ENCODE measurements at places on chromosomes 16 and 17. TPM values are rescaled to one million over a fixed set of nuclear protein-coding genes. Genes with fewer than 3 reads are reported as not detected.

Gene AIPL1
- not detected for polyA plus RNA-seq

DNA sequence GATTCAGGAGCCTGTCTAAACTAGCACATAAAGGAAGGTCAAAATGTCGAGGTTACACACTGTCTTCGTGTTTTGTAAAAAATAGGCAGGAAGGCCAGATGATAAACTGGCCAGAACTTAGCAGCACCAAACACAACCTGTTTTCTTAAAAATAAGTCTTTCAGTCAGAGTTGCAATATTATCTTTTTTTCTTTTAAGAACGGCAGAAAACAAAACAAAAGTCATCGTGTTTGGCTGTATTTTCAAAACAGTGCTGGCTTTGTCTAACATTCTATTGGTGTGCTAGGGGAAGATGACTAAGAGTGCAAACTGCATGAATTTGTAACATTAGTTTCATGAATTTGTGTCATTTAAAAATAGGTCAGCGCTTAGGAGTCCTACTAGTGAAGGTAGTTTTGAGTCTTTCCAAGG is 5.3 kb downstream of the MAF start:
- peak; percentile 2 for DNase-seq

Gene HELZ
- polyA plus RNA-seq: 27.6 TPM

Gene ALDOC
- polyA plus RNA-seq: 177 TPM

DNA sequence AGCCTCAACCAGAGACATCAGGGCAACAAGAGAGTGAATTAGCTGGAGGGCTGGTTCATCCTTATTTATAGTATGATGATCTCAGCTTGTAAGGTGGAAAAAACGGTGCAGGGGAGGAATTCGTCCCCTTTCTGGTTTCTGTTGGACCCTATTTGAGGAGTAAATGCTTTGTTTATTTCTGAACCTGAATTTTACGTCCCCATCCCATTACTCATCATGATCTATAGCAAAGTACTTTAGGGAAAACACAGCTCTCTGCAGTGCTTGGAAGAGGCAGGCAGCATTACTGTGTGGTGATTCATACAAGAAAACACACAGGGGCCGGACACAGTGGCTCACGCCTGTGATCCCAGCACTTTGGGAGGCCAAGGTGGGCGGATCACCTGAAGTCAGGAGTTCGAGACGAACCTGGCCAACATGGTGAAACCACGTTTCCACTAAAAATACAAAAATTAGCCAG is 8.0 kb upstream of the VAT1L start:
- no peak for DNase-seq

Gene ZFHX3
- polyA plus RNA-seq: 6.7 TPM

DNA sequence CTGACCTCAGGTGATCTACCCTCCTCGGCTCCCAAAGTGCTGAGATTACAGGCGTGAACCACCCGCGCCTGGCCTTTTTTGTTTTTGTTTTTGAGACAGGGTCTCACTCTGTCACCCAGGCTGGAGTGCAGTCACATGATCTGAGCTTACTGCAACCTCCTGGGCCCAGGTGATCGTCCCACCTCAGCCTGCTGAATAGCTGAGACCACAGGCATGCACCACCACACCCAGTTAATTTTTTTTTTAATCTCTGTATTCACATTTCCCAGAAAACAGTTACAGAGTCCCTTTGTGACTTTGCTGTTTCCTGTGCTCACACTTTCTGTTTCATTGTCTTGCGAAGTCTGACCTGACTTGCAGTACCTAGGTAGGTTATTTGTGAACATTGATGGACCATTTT is 2.7 kb downstream of the CLUAP1 start:
- no peak for DNase-seq

DNA sequence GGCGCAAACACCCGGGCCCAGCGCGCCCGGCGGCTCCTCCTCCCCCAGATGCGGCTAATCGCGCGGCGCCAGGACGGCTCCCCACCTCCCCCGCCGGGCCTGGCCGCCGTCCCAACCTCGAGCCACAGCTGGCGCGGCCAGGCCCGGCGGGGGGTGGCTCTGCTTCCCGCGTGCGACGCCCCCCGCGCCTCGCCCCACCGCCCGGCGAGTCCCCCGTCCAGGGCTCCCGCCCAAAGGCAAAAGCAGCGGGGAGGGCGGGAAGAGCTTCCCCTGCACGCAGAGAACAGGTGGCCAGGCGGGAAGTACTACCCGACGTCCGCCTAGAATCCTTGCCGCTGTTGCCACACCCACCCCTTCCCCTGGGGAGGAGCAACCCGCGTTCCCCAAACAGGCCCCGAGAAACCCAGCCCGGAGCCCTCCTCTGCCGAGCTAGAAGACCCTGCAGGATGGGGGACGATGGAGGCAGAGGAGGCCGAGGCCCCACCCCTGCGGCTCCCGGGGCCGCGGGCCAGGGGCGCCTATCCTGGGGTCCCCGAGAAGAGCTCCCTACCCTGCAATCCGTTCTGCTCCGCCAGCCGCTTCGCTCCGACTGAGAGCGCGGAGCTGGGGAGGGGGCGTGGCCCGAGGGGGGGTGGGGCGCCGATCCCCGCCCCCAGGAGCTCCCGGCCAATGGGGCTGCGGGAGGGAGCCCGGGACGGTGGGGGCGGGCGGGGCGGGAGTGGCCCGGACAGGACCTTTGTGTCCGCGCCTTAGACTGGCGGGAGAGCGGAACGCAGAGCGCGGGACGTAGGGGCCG is at the start of gene CARHSP1:
Gene CARHSP1 (minus strand): TSS at position 591 of the 796 bp plus-strand sequence. CDS start 9,678 bp downstream, outside the sequence.
- DNase-seq: peak; percentile 95

Gene PABPN1L
- not detected for polyA plus RNA-seq

GRCh38 chr17:42554250-42555121 is 1.8 kb downstream of the HSD17B1 start:
- DNase-seq: peak; percentile 95

GRCh38 chr16:3021449-3022207 is 1.5 kb downstream of the TNFRSF12A start:
- DNase-seq: peak; percentile 92

- DNase-seq: peak; percentile 57
These were observed 13.7 kb upstream of the LGALS3BP start for GRCh38 chr17:78993241-78993956.

GRCh38 chr17:9071016-9071415 is 49.7 kb downstream of the NTN1 start:
- peak; percentile 61 for DNase-seq

DNA sequence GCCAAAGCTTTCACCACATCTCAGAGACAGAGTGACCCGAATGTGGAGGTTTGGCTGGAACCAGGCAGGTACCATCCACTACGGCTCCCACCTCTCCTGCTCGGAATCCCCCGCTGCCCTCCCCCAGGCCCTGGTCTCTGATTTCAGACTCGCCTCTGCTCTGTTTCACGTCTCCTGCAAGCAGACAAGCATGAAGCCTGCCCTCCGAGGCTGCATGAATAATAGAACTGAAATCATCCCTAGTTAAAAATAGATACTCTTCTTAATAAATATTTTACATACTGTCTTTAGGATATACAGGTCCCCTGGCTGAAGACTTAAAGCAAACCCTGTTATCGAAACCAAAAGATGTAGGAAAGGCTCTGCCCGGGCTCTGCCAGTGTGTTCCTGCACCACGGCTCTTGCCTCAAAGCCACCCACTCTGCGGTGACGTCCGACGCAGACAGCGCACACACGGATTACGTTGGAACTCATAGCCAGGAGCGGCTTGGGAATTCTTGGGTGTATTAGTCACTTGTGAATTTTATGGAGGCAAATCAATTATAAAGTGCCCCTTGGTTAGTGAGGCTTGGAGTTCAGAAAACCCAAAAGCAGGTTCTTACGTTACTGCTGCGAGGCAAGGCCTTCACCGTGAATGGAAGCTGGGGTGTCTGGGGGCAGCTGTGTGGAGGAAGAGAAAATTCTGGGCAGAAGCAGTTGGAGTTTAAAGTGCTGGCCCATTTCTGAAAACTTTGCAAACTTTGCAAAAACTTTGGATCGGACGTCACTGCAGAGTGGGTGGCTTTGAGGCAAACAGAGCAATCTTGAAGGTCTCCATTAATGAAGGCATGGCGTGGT is 25.6 kb upstream of the NPTX1 start:
- peak; percentile 50 for DNase-seq

Gene GDPD1
- 2.0 TPM for polyA plus RNA-seq

DNA sequence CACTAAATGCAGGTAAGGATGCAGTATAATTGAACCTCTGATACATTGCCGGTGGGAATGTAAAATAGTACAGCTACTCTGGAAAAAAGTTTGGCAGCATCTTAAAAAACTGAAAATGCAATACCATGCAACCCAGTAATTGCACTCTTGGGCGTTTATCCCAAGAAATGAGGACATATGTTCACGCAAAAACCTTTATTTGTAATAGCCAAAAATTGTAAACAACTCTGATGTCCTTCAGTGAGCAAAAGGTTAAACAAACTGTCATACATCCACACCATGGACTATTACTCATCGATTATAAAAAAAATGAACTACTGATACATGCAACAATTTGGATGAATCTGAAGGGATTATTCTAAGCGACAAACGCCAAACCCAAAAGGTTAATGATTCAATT is 16.9 kb downstream of the SYNRG start:
- no peak for DNase-seq

GRCh38 chr17:16935786-16936185 is 36.1 kb downstream of the TNFRSF13B start:
- no peak for DNase-seq

DNA sequence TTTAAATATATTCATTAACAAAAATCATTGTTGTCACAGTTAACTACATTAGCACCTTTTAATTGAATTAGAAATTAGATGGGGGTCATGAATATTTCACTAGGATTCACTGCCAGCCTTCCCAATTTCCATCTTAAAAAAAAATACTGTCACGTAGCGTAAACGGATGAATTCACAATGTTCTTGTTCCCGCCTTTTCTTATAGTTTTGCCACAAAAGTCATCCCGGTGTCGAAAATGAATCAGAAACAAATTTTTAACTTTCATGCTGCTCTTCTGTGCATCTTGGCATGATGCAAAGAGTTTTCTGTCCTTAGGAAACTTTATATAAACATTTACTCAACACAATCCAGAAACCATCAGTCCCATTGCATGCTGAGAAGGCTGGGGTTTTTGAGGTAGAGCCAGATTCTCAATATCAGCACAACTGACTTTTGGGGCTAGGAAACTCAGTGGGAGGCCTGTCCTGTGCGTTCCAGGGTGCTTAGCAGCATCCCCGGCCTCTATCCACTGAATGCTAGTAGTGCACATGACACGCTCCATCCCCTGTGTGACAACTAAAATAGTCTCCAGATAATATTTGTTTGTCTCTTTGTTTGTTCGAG is 252.9 kb upstream of the XYLT1 start:
- no peak for DNase-seq

Gene TNRC6A
- 24.5 TPM for polyA plus RNA-seq

- DNase-seq: no peak
These were observed 21.6 kb upstream of the SCNN1B start for GRCh38 chr16:23280483-23280967.

GRCh38 chr17:79684132-79684985 is 46.4 kb upstream of the ENPP7 start:
- no peak for DNase-seq

DNA sequence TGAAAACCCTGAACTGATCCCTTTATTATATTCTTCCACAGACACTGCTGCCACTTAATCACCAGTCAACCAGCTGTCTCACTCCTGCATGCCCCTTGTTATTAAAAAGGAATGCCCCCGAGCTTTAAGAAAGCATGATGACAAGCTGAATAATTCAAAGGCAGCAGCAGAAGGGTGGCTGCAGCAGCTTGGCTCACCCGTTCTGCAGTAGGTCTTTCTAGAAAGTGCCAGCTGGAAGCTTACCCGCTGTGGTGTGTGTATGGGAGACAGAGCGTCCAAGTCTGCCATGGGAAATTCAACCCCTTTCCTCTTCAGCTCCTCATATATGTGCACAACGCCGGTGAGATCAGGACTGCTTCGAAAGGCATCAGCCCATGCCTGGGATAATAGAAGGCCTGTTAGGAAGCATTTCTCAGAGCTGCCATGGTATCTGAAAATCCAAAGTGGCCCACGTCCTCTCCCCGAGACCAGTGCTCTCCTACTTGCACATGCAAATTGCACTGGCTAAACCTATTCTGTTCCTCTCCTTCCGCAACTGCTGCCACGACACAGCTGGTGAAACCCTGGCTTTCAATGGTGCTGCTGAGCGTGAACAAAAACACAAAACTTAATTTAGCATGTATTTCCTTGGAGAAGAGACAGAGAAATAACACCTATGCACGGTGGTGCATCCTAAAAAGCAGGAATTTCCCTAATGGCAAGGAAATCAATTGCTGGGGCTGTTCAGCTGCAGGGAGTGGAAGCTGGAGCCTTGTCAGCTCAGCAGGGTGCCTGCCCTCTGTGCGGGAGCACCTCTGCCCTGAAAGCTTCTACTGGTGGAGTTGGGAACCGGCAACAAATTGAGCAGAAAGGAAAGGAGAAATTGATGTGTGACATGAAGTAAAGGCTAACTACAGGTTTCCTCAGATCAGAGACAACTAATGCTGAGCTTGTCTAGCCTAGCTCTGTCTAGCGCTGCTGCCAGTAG is 47.9 kb upstream of the SREBF1 start:
- no peak for DNase-seq

DNA sequence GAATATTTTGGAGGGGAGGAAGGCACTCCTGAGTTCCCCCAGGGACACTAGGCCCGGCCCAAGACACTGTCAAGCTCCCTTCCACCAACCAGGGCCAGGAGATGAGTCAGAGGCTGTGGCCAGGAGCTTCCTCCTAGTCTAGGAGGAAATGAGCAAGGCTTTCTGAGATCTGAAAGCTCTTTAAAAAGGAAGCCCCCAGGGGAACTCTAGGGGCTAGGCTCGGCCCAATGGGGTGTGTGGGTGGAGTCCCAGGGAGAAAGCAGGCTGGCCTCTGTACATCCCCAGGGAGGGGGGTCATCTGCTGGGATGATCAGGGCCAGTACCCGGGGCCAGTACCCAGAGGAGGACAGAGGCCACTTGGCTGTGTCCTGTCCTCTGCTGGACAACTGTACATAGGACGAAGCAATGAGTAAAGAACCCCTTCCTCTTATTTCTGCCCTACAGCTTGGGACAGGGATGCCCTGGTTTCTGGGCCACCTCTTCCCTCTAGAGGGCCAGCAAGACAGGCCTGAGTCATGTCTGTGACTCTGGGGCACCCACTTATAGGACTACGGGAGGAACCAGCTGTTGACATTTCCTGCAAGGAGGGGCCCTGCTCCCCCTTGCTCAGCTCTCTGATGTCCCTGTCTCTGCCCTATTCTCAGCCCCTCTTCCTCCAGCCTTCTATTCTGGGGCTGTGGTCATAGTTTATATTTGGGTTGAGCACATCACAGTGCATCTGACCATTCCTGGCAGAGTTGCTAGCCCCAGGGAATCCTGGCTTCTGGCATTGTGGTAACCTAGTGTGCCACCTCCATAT is 2.7 kb downstream of the FHOD1 start:
- peak; percentile 89 for DNase-seq

DNA sequence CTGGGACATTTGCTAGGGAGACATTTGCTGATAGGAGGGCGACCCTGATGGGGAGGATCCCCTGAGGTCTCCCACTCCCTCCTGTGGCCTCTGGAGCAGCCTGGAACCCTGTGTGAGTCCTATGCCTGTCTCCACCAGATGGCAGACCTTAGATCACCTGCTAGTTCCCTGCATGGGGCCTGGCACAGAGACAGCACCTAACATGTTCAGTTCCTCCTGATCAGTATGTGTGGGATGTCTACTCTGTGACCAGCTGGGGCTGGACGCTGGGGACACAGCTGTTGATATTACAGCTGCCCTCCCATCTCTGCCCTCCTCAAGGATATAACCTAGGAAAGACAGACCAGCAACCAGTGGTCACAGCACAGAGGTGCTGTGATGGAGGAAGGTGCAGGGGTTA is 1.1 kb upstream of the ADCY7 start:
- DNase-seq: no peak

All from cardiac muscle cell (in vitro differentiated cells and primary cell).